ENCODE measurements at places on chromosomes 11 and 22.

- DNase-seq, result no peak
Measured at GRCh38 chr11:2644844-2645778, 54.7 kb downstream of the KCNQ1OT1 start.

- no peak for DNase-seq
Measured at GRCh38 chr11:27697679-27698275, 2.5 kb downstream of the BDNF start.

GRCh38 chr11:115767883-115768282 is 263.7 kb upstream of the CADM1 start:
- DNase-seq, result no peak

DNA sequence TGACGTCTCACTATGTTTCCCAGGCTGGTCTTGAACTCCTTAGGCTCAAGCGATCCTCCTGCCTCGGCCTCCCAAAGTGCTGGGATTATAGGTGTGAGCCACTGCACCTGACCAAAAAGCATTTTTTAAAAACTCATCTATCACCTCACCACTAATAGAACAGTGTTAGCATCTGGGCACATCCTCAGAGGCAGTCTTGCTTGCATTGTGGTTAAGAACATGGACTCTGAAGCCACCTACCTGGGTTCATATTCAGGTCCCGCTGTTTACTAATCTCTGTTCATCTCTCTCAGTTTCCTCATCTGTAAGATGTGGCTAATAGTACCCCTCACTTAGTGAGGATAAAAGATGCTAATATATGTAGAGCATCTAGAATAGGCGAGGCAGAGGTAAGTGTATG is 90.6 kb downstream of the PACS1 start:
- DNase-seq, result no peak

- DNase-seq, result no peak
Measured at GRCh38 chr11:13222285-13222684, 55.3 kb upstream of the BMAL1 start.

- DNase-seq, result no peak
Measured at GRCh38 chr11:3095712-3096361, 38.6 kb upstream of the CARS1 start.

DNA sequence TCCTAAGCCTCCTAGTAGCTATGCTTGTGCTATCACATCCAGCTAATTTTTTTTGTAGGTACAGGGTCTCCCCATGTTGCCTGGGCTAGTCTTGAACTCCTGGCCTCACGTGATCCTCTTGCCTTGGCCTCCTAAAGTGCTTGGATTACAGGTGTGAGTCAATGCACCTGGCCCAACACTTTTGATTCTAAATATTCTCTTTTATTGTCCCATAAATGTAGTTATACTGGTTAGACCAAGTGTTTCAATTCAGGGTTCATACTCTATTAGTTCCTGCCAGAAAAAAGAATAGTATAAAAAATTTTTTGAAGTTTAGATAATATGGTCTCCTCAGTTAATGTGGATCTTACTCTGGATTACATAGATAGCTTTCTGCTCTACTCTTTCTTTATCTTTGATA is 6.7 kb upstream of the PTH start:
- no peak for DNase-seq
